Activated T-cell treated with anti-CD3 and anti-CD28 coated beads for 1 hour (primary cell): ENCODE measurements at places on chromosomes 3 and 15.

DNA sequence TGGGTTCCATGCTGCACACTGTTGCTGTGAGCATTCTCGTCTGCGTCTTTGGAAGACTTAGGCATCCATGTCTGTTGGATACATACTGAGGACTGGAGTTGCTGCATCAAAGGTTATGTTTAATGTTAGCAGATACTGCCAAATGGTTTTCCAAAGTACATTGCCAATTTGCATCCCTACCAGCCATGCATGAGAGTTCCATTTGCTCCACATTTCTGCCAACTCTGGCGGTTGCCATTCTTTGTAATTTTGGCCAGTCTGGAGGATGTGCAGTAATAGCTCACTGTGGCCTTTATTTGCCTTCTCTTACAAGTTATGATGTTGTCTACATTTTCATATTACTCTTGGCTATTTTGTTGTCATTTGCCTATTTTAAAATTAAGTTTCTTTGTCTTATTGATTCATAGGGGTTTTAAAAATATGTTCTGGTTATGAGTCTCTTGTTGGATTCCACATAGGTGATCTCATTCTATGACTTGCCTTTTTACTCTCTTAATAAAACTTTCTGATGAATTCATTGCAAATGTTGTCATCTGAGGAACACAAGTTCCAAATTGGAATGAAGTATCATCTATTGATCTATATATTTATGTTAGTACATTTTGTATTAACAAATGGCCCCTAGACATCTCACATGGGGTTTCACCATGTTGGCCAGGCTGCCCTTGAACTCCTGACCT, 42.1 kb downstream of the FBLN2 start:
- DNase-seq, result no peak

- no peak for DNase-seq
These were observed 108.2 kb downstream of the TP63 start for GRCh38 chr3:189739378-189739777.

DNA sequence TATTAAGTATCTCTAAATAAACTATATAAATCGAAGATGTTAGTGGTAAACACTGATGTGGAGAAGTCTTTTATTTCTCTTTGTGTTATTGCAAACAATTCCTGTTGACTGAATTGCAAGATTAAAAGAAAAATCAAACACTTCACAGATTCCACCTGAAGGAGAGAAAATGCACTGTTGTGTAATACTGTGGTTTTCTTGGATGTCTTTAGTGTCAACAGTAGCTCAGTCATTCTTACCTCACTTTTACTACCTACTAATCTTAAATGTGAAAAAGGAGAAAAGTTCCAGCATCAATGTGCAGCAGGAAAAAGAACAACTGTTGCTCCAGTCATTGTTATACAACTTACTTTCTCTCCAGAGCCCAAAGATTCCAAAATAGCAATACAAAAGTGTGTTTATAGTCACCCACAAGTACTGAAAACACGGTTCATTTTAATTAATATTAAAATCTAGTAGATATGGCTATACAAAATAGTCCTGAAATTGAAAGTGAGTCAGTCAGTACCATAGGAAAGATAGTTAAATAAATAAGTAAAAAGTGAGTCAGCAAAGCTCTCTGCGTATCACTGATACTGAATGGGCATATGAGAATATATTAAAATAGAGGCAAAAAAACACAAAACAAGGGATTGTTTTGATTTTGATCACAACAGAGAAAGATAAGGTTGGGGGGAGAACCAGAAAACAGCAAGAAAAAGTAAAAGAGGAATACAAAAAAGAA, 90.5 kb upstream of the CSPG5 start:
- no peak for DNase-seq

DNA sequence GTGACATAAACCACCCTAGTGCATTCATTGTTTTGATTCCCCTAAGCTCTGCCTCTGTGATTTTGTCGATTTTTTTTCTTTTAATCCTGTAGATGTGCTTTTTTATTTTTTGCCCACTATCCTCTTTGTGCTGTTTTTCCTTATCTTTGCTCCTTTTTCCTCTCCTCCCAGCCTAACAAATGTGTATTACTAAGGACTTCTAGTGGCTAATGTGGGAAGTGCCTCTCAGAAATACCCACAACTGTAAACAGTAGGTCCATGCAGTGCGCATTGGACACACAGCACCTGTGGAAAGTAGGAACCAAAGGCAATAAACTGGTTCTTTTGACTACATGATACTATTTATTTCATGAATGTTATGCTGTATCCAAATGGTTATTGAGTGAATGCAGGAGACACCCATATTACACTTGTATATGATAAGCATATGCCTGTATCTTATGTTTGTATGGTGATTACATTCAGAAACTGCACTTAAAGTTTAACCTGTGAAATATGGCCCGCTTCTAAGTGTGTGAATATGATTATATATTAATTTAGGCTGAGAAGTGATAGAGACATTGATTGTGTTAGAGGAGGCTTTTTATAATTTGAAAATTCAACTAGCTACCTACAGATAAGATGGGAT, 147.8 kb downstream of the PLCL2 start:
- no peak for DNase-seq

GRCh38 chr15:39174332-39174731, 406.5 kb upstream of the THBS1 start:
- DNase-seq, result no peak

- DNase-seq, result peak; percentile 50
These were observed 1.2 kb downstream of the RGMA start for GRCh38 chr15:93087825-93088199.
